Pulmonary artery endothelial cell (primary cell): ENCODE measurements at places on chromosomes 1 and 21. TPM values are rescaled to one million over a fixed set of nuclear protein-coding genes. Genes with fewer than 3 reads are reported as not detected.

PWP2 gene
- 6.0 and 6.3 TPM in 2 replicates for total RNA-seq

- no peak for DNase-seq
These were observed 70.3 kb downstream of the OLFML2B start for GRCh38 chr1:161953256-161953920.

DNA sequence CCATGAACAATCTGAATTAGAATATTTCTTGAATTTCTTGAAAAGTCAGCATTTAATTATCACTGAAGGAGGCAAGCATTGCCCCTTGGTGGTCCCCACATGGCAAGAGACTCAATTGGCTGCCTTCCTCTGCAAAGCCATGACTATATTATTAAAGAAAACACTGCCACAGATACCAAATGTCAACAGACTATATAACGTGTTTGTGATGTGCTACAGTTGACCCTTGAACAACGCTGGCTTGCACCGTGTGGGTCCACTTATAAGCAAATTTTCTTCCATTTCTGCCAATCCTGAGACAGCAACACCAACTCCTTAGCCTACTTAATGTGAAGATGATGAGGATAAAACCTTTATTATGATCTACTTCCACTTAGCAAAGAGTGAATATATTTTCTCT is 66.5 kb downstream of the NRIP1 start:
- no peak for DNase-seq

PADI4 gene
- total RNA-seq = not detected in 2 replicates

GRCh38 chr1:57164584-57164983 is 198.8 kb upstream of the C8B start:
- DNase-seq = no peak

- DNase-seq = no peak
These were observed 2.6 kb downstream of the EFHD2 start for GRCh38 chr1:15412175-15412800.

- DNase-seq = no peak
These were observed 301.2 kb upstream of the DEPDC1 start for GRCh38 chr1:68798071-68798470.

- DNase-seq = no peak
These were observed 29.3 kb upstream of the CAP1 start for GRCh38 chr1:40011198-40011597.

GRCh38 chr21:31668651-31669491 is 9.4 kb downstream of the SOD1 start:
- DNase-seq = no peak

- DNase-seq = peak; percentile 92
These were observed 11.5 kb downstream of the MCL1 start for GRCh38 chr1:150567717-150568593.

- DNase-seq = no peak
These were observed 3.2 kb downstream of the IL23R start for GRCh38 chr1:67169496-67169895.

DNA sequence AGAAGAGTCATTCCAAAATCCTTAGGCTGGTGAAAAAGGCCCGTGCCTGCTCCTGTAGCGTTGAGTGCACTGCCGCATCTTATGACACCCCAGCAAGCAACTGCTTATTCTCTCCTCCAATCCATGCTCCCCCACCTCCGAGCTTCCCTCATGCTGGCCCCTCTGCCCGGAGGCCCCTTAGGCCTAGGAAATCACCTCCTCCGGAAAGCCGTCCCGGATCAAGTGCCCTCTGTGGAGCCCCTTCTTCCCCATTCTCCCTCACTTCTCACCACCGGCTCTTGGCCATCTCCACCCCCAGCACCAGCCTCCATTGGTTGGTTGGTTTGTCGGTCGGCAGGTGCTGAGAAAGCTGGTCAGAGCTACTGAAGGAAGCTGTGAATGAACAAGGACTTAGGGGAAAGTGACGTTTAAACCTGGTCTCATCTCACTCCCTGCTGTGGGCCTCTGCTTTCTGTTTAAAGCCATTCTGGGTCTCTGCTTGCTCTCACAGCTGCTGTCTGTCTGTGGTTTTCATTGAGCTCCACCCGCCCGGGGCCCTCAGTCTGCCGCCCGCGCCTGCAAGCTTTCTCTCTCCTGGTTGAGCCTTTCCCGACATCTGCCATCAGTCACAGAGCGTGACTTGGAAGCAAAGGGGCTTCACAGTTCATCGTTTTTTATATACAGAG is 122.2 kb downstream of the KCNN3 start:
- DNase-seq = no peak

KCNN3 gene
- 0.20 and 1.4 TPM in 2 replicates for total RNA-seq

- DNase-seq = no peak
These were observed 7.2 kb upstream of the XCL2 start for GRCh38 chr1:168550971-168551370.

DNA sequence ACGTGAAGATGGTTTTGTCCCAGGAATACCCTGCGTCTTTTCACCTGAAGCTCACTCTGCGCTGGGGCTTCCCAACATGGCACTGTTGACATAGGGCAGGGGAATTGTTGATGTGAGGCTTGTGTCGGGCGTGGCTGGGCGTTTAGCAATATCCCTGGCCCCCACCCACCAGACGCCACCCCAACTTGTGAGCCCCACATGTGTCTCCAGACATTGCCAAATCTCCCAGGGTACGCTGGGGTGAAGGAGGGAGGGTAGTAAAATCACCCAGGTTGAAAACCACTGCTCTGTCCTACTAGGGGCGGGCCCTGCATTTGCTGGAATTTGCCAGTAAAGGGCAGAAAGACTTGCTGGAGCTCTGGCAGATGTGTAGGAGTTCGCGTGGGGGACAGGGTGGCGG is 36.0 kb downstream of the SPSB1 start:
- DNase-seq = no peak

DNA sequence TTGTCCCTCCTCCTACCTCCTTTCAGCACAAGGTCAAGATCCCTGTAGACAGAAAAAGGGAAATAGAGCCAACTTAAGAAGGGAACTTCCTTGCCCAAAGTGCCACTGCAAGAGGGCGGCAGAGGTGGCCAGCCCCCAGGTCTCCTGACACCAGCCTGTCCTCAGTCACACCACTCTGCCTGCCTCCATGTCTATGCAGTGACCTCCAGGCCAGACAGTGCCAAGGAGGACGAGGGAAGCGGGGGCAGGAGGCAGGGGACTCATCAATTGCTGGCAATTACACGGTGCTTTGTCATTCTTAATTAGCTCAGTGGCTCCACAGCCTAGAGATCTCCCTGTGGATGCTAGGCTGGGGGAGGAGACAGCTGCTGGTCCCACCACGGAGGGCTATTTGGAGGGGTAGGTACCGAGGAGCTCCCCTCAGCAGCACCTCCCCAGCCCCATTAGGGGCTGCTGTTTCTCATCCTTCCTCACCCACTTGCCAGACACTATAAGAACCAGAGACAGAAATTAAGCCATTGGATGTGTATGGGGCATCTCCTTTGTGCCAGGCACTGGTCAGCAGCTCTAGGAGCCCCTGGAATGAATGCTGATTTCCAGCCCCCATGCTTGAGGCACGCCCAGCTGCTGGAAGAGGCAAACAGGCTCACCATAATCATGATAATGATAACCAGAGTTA is 6.1 kb upstream of the LDLRAP1 start:
- DNase-seq = no peak

CELA3A gene
- not detected in 2 replicates for total RNA-seq

TRIM58 gene
- total RNA-seq = 0.11 and 0.66 TPM in 2 replicates

DNA sequence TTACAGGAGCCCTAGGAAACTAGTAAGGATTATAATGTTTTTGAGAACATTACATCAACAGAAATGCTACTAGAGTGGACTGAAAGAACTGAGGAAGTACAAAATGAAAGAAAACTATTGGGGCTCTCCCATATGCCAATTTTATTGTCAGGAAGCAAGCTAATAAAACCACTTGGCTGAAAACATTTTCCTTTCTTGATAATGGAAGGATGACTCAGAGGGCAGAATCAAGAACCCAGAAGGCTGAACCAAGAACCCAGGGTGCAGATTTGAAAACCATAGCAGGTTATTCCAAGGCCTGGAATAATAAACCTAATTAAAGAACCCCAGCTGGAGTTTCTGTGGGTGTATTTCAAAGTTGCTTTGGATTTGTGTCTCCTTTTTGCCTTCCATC is 70.7 kb downstream of the RPE65 start:
- DNase-seq = no peak

DLGAP3 gene
- total RNA-seq = 0.33 TPM in 1 of 2 replicates, not detected in the other

DNA sequence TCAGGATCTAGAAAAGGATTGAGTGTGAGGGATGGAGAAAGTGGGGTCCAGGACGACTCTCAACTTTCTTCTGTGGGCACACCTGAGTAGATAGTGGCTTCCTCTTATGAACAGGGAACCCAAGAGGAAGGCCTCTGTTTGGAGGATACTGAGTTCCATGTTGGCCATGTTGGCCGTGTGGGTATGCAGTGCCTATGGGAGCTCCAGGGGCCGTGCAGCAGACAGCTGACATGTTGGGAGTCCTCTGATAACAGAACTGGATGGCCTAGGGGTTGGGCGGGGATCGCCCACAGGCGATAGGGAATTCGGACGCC is 43.0 kb downstream of the TMEM53 start:
- DNase-seq = no peak

GPBP1L1 gene
- 70.4 and 87.6 TPM in 2 replicates for total RNA-seq

XCL1 gene
- total RNA-seq = not detected in 2 replicates

COL11A1 gene
- total RNA-seq = not detected in 2 replicates

DNA sequence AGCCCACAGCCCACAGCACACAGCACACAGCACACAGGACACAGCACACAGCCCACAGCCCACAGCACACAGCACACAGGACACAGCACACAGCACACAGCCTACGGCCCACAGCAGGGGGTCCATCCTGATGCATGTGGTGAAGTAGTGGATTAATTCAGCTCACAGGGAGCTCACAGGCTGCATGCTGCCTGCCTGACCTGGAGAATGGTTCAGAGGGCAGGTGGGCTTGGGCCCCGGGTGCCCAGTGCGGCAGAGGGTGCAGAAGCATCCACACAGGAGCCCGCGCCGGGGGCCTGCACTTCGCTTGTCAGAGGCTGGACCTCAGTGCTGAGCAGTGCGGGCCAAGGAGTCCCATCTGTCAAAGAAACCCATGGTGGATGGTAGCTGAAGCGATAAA is 21.1 kb upstream of the AJAP1 start:
- DNase-seq = no peak

DNA sequence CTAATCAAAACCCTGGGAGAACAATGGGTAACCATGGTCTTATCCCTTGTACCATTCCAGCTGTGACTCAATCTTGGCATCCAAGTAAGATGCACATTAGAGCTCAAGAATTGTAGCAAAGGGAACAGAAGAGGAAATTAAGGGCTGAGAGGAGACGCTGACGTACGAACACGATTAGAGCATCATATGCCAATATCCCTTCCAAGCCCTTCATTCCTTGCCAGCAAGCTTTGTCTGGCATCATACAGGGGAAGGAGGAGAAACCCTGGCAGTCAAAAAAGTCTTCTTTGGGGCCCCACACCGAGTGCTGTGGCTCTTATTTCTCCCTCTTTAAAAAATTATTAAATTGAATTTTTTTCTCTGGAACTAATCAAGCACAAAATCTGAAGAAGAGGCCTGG is 120.9 kb downstream of the ASTN1 start:
- no peak for DNase-seq

LORICRIN gene
- total RNA-seq = not detected in 2 replicates

- no peak for DNase-seq
These were observed 103.1 kb downstream of the GALNT2 start for GRCh38 chr1:230170153-230170547.

DNA sequence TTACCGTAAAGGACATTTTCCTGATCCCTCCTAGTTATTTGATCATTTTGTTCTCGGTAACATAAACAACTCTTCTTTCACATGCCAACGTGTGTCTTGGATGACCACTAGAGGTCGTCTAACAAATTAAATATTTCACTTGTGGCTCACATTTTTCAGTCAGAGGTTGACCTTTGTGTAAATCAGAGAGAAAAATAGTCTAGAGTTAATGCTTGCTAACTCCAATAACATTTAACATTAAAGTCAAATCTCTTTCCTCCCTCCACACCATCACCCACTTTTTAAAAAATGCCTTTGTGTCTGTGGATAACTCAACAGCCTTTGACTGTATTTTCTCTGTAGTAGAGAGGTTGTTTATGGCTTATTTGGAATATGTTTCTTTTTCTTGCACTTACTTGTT is 220.5 kb upstream of the B3GALT2 start:
- DNase-seq = peak; percentile 15

GRCh38 chr1:236865818-236866155 is 70.7 kb downstream of the MTR start:
- no peak for DNase-seq

DNA sequence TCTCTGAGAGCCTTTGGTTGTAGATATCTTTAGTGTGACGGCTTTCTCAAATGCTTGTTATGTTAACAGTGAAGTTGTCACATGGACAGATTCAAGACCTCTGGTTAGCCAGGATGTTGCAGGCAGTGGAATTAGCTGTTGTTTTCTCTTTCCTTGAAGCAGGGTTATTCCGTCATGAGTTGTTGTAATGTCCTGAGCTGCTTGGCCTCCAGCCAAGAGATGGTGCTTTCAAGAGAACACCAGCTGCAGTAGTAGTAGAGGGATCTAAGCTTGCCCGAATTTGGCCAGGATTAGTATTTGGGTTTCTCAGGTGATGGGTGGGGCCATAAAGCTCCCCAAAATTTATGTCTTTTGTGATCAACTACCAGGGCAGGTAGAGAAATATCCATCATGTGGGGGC is 13.4 kb downstream of the KCNE1 start:
- no peak for DNase-seq

GRCh38 chr1:224486801-224487583 is 52.4 kb upstream of the WDR26 start:
- DNase-seq = no peak

- DNase-seq = no peak
These were observed 12.9 kb upstream of the KCNE1 start for GRCh38 chr21:34524646-34525601.

DNA sequence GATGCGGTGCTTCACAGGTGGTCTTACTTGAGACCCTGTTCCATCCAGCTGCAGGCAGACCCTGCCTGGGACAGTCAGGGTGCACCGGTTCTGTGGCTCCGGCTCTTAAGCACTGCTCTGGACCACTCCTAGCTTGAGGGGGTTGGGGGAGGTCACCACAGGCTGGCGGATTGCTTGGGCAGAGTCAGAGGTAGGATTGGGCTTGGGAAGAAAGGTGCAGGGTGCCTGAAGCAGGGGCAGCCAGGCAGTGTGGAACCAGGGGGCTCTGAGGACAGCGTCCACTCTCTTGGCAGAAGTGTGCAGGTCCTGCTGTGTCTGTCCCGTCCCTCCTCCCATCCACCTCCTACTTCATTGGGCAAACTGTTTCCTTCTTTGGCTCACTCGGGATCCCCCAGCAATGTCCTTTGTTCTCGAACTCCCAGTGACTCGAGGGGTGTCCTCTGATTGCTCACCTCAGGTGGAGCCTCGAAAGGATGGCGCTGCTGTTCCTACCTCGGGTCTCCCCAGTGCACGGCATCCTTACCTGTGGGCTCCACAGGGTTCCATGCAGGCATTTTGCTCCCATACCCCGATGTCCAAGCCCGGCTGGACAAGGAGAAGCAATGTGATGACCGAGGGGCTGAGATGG is 1.7 kb downstream of the PDXK start:
- DNase-seq = no peak
